ENCODE measurements at places on chromosomes 11 and 22. TPM values are rescaled to one million over a fixed set of nuclear protein-coding genes. Genes with fewer than 3 reads are reported as not detected.

Gene ZNF143
- total RNA-seq: 36.9 TPM

Gene NARS2
- 23.3 TPM for total RNA-seq

Gene CBLIF
- not detected for total RNA-seq

Gene RAG1
- 0.76 TPM for total RNA-seq

Gene KDM4E
- total RNA-seq: not detected

Gene PTDSS2
- 30.2 TPM for total RNA-seq

Gene FAM180B
- not detected for total RNA-seq

Gene RFPL1
- not detected for total RNA-seq

Gene DSCAML1
- not detected for total RNA-seq

Gene RBMXL2
- total RNA-seq: not detected

Gene TH
- total RNA-seq: not detected

Gene SCT
- not detected for total RNA-seq

Gene TSSK2
- not detected for total RNA-seq

Gene TYR
- total RNA-seq: not detected

Gene SLC25A1
- total RNA-seq: 72.6 TPM

Gene SSTR3
- not detected for total RNA-seq

Gene PLAAT5
- total RNA-seq: not detected

Gene OR52B4
- total RNA-seq: not detected

Gene IGSF9B
- total RNA-seq: 0.91 TPM

Gene GLB1L3
- not detected for total RNA-seq

Gene GTSE1
- 7.5 TPM for total RNA-seq

Gene CD6
- total RNA-seq: not detected

Gene KCNQ1
- not detected for total RNA-seq

Gene CRYAB
- total RNA-seq: not detected
